Right cardiac atrium (tissue), 5 donors: ENCODE measurements at places on chromosomes 3 and 15. TPM values are rescaled to one million over a fixed set of nuclear protein-coding genes. Genes with fewer than 3 reads are reported as not detected.

DNA sequence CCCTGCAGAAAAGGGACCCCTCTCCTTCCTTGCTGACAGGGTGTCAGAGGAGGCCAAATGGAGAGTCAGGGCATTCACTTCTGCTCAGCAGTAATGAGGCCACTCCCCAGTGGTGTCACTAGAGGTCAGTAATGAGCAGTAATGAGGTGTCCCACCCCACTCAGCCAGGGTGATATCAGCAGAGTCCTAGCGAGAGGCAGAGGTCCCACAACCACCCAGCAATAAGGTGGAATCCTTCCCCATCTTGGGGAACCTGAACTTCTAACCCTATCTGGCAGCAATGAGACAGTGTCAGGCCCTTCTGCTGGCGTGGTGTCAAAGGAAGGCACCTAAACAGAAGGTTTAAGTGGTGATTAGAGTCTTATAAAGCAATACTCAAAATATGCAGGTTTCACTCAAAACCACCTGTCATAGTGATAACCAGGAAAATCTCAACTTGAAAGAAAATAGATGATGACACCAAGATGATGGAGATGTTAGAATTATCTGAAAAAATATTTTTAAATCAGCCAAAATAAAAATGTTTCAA, 12.9 kb downstream of the OCA2 start:
- DNase-seq: peak; percentile 43

- DNase-seq: no peak
Observed at GRCh38 chr3:159624616-159625015, 364.0 kb upstream of the IL12A start.

GRCh38 chr3:109607897-109608296, 270.6 kb upstream of the DPPA4 start:
- DNase-seq: no peak

- no peak for DNase-seq
Observed at GRCh38 chr15:66635817-66636216, 66.2 kb upstream of the SMAD6 start.

TM4SF4 gene
- polyA plus RNA-seq: not detected

DNA sequence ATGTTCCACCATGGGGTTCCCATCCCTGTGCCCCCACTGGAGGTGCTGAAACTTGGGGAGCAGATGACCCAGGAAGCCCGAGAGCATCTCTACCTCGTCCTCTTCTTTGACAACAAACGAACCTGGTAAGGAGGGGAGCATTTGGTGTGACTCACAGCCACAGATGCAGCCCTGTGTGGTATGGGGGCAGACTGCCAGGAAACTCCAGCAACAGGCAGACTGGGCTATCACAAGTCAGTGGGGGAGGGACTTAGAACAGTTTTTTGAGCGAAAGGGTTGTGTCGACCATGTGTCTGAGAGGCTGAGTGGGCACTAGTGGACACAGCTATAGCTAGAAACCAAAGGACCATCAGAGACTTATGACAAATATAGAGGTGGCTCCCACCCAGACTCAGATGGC, 3.4 kb upstream of the OGG1 start:
- DNase-seq: no peak

- no peak for DNase-seq
Observed at GRCh38 chr3:33664195-33664594, 53.9 kb downstream of the CLASP2 start.

- DNase-seq: peak; percentile 13
Observed at GRCh38 chr3:7543294-7543880, 682.5 kb downstream of the GRM7 start.

DNA sequence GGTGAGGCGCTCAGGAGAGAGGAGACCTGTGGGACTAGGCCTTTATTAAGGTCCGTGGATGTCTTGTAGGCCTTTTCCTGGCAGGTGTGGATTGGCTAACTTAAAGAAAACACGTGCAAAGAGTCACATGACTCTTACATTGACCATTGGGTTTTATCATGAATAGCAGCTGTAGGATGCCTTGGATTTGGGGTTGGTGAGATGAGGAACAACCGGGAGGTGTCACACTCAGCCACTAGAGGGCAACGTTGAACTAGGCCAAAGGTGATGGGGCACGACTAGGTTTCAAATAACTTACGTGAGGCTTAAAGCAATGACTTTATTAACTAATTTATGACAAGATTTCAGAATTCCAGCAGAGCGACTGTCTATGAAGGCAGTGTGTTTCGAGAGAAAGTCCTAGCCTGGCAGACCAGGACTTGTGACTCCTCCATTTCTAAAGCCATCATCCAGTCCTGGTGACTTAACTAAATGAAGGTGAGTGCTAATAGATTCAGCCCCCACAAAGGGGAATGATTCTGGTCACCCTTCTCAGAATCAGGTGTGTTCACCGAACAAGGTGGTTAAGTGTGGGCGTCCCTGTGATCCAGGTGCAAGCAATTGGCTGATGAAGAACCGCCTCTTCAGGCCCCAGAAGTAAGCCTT, 345.6 kb downstream of the MCTP2 start:
- no peak for DNase-seq

FURIN gene
- 60.1 TPM for polyA plus RNA-seq

DNA sequence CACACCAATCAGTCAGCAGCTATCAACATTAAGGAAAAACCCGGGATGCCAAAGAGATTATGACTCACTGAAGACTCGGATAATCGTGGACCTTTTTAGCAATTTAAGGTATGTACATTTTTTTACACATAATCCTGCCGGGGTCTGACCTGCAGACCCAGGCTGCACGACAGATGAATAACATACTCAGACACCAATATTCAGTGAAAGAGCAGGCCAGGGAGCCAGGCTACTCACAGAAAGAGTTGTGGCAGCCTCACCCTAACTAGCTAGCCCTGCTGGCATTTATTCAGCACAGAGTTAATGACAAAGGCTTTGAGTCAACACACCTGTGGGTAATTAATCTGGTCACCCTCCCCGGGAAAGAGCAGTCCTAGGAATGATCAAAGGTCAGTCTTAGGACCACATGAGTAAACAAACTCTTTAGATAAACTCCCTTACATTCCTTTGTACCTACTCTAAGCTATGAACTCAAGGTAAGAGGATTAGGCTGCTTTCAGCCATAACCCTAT, 727.5 kb downstream of the TBL1XR1 start:
- DNase-seq: no peak

DNA sequence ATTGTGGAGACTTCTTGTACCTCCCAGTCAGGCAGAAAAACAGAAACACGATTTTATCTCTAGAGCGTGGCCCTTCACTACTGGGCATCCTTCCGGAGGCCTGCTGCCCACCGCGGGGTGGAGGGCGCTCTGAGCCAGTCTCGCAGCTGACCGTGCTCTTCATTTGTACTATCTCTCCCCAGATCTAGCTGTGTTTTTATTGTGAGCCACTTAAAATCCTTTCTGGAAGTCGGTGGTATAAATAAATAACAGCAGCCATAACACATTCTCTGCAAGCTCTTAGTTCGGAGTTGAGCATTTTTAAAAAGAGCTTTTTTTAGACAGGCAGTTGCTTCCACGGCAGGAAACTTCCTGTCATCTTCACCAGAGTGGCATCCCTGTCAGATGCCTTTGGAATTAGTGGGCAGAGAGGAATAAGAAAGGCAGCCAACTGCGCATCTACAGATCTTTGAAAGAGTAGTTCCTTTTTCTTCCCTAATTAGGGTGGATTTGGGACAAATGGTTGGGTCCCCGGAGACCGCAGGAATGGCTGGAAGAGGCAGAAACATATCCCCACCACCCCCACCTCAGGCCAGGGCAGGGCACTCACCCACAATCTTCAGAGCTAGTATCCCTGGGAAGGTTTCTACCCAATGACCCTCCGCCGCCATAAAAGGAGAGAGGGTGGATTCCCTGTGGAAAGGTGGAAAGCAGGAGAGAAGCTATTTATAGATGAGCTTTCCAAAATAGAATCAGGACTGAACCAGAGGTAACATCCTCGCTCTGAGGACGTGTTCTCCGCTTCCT, 91.1 kb downstream of the TOP2B start:
- DNase-seq: no peak

DNA sequence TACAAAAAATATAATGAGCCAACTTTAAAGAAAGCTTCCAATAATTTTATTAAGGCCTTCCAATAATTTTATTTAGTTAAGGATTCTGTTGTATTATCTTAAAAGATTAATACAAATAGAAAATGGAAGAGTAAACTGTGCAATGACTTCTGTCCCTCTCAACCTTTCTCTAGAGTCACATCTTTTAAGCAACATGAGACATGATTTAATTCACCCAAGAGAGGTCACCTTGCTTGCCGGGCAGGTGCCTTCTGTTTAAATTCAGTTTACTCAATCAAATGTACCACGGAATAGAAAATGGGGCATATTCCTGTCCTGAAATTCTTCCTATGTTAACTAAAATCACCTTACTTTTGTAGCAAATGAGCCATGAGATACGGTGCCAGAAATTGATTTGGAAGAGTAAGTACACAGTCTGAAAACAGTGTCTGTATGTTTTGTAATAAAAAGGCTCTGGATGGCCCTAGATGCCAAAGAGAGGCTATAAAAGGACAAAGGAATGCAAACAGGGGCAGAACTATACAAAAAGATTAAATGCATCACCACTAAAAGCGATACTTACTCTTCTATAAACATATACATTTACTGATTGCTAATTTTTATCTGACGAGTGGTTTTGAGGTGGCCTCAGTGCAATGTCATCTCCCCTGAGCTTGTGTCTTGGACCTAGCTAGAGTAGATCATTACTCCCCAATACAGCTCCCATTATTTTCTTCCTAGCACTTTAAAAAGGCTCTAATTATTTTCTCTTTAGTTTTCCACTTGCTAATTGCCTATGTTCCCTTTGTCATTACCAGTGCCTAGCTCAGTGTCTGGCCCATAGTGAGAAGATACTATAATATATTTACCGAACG, 134.0 kb downstream of the FHIT start:
- DNase-seq: no peak

SCG5 gene
- 0.48 TPM for polyA plus RNA-seq

GPR62 gene
- polyA plus RNA-seq: 0.34 TPM

DNA sequence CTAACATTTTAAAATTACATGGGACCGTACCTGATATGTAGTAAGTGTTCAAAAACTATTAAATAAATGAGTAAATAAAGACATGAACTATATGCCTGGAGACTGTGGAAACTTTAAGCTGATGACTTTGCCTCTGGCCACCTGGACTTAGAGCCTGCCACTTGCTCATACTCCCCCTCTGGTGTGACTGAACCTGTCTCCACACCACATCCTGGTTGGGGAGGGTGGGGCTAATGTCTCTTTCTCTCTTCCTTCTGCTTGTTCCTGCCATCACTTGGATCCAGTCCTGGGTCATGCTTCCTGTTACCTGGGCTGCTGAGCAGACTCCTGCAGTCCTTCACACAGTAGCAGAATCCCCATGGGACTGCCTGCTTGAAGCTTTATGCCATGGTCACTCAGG, 8.2 kb upstream of the TMEM158 start:
- DNase-seq: no peak
